CD4-positive, alpha-beta T cell treated with Interferon gamma for 1 hour (primary cell): ENCODE measurements at places on chromosomes 6 and 20.

DNA sequence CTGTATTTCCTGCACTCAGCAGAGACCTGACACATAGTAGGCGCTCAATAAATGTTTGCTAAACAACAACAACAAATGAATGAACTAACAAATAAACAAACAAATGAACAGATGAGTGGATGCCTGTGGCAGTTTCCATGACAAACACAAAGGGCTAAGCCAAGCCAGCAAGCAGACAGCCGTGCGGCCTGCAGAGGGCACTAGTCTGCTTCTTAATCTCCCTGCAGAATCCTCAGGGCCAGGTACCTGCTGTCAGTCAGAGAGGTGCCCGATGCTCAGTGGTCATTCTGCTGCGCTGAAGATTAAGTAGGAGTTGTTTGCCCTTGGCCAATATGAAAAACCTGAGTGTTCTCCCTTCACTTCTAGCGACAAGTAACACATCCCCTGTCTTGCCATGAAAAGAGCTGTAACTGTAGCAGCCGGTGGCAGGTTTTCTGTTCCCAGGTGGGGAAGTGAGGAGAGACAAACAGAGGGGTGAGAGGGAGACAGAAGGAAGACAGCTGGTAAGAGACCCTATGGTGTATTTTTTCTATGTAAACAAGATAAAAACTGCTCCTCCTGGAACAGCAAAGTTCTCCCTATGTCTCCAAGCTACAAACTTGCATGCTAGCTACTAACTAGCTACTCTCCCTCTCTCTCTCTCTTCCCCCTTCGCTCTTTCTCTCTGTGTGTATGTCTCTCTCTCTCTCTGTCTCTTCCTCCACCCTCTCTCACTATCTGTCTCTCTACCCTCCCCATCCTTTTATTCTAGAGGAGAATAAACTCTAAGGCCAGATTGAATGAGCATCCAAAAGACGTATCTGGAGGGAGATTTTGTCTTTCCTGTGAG lies at the start of gene MC3R:
Gene MC3R (plus strand): TSS at position 779 of the 829 bp plus-strand sequence. CDS start 112 bp downstream, outside the sequence.
- peak; percentile 7 for DNase-seq

DNA sequence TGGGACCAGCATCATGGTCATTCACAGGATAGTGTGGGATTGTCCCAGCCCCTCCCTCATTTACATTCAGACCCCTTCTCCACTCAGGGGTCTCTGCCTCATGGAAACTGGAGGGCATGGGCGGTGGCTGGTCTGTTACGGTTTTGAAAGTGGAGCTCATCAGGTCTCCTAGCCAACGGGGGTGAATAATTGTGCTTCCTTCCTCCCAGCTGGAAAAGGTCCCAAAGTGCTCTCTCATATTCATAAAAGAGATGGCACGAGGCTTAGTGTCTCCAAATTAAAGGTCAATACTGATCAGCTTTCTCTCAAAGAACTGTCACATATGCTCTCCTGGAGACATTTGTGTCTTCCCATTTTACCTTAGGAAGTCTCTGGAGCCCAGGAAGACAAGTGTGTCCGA lies 19.9 kb downstream of the JARID2 start:
- no peak for DNase-seq

GRCh38 chr20:3890999-3891929 lies 2.1 kb downstream of the PANK2 start:
- no peak for DNase-seq

GRCh38 chr20:19692100-19692499 lies 66.0 kb upstream of the RIN2 start:
- no peak for DNase-seq

DNA sequence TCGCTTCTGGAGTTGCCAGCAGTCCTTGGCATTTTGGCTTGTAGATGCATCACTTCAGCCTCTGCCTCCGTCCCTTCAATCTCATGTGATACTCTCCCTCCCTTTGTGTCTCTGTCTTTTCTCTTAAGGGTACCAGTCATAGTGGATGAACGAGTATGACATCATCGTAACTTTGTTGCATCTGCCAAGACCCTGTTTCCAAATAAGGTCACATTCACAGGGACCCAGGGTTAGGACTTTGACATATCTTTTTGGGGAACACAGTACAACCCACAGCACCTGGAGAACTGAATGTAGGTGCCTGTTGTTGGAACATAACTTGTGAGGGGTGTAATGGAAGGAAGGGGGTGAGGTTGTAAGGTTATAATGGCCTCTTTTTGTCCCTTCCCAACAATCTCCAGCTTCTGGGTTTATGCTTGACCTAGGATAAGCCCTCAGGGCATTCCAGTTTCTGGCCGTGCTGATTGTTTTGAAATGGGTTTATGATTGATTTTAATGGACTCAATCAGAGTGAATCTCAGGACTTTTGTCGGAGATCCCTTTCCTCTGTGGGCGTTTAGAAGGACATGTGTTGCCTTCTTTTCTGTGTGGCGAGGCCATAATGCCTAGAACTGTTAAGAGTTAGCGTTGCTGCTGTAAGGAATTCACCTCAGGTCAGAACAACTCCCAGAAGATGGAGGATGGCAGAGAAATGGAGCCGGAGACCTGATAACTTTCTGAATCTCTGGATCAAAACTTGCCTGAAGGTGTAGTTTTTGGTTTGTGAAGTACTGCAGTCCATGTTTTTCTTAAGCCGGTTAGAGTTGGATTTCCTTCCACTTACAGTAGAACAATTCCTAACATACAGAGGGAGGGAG lies 9.2 kb downstream of the ATRN start:
- no peak for DNase-seq

DNA sequence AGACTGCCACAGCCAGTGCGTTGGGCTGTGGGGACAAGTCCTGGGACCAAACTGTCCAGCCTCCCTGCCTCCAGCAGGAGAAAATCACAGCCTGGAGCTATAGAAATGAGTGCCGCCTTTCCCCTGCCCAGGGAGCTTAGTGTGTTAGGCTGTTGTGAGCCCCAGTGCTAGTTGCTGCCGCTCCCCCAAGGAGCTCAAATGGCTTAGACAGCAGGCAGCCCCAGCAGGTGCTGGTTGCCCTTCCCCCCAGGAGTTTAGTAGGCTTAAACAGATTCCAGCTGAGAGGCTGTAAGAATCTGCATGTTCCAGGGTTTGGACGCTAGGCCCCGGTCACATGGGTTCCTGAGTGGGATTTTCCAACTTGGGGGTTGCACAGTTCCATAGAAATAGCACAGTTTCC lies 27.2 kb upstream of the HMGN3 start:
- no peak for DNase-seq

GRCh38 chr6:169064194-169064593 lies 189.5 kb downstream of the THBS2 start:
- DNase-seq: no peak

DNA sequence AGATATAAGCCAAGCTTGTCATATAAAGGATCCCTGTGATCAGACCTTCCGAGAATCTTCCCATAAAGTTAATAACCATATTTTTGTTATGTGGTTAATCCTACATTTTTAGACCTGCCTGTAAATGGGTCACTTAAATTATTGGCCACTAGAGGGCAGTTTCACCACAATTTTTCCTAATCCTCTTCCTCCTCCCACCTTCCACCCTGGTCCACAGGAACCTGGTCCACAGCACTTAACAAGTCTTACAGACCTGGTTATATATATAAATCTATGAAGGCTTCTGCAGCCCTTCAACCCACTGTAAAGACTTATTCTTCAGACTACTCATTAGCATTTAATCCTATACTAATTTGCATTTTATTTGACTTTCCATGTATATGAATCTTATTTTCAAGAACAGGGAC lies 28.3 kb downstream of the MRS2 start:
- DNase-seq: no peak

DNA sequence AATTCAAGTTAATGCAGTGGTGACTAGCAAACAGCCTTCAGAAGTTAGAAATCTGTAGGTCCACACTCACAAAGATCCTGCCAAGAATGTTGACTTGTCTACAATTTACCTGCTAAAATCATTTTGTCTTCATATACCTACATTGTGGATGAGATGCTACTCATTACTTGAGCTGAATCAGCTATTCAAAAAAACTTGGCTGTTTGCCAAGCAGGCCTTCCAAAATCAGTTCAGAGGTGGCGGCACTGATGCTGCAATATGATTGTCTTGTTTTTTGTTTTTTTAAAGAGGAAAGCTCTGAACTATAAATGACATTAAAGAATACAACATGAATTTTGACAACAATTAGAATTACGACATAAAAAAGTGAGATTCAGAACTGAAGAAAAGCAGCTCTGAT lies 354.7 kb upstream of the KHDRBS2 start:
- no peak for DNase-seq

- no peak for DNase-seq
These were observed 93.7 kb downstream of the SSR1 start for GRCh38 chr6:7219310-7219709.

DNA sequence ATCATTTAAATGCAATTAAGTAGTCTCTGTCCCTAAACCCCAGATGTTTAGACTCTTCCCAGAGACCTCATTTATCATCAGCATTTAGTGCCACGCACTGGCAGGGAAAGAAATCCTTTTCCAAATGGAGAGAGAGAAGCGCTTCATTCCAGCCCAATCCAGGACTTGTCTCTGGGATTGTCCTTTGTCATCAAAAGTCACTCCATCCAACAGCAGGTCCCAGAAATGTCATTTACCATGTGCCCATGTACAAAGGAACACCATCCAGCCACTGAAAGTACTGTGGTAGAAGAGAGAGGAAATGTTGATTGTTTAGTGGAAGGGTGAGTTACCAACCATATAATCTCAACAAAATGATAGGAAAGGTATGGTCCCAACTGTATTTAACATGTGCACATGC lies 66.9 kb upstream of the SMIM28 start:
- DNase-seq: no peak

DNA sequence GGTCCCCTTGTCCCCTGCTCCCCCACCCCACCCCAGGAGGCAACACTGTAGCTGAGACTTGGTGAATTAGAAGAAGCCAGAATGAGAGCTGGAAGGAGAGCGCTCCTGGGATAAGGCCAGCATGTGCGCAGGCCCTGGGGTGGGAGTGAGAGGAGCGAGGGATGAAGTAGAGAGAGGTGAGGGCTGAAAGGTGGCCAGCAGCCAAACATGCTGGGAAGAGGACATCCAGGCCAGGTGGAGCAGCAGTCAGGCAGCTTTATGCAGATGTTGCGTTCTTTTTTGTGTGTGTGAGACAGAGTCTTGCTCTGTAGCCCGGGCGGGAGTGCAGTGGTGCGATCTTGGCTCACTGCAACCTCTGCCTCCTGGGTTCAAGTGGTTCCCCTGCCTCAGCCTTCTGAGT lies 2.2 kb upstream of the BPIFB1 start:
- DNase-seq: no peak

- DNase-seq: no peak
These were observed at the start of gene ASIP for GRCh38 chr20:34240693-34241615. ASIP (plus strand) TSS chr20:34241423; CDS start chr20:34260375, 18,952 bp downstream.

- DNase-seq: no peak
These were observed 7.3 kb downstream of the TRDN start for GRCh38 chr6:123629258-123629941.

DNA sequence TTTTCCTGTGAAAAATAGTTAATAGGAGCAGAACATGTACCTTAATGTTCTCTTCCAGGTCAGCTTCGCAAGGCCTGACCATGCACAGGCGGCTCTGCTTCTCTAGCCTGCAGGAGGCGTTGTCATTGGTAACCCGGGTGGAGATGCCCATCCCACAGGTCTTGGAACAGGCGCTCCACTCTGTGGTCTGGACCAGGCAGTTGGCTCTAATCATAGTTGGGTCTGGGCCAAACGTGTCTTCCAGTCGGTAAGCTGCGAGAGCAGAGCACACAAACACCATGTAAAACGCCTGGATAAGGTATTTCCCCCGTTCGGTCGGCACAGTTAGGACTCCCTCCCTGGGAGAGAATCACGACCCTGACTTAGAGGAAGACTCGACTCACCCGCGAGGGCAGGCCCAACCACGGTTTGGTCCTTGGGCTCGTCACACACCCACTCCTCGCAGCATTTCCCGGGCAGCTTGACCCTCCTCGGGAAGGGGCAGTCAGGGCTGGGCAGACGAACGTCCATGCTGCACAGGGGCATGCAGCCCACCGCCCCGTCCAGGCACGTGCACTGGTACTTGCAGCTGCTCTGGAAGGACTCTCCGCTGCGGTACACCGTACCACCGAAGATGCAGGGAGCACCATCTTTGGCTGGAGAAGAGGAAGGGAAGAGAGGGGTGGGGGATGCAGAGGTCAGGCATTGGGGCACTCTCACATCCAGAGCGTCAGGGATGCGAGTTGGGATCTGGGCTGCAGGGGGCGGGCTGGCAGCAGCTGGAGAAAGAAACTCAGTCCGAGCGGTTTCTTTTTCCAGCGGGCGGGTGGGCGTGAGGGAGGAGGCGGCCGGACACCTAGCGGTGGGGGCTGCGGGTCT lies 1.0 kb downstream of the CCN2 start:
- DNase-seq: peak; percentile 8

GRCh38 chr20:15767999-15768741 lies 805.1 kb downstream of the KIF16B start:
- DNase-seq: no peak

DNA sequence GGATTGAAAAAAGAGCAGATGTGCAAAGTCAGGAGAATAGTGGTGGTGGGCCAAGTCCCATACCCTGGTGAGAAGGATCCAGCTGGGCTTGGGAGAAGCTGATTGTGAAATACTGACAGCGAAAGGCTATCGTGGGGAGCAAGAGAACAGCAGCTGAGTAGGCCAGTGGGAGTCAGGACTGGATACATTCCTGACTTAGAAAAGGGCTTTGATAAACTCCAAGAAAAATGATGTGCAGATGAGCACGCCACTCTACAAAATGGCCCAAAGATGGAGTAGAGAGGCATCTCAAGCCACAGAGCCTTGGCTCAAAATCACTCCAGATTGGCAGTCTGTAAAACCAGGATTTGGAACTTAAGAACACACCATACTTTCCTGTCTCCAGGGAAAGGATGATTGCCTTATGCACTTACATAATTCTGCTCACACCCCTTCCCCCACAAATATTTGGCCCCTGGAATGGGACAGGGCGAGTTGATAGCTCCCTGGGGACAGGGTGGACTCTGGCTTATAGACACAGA lies 578.7 kb downstream of the MAFB start:
- DNase-seq: no peak

DNA sequence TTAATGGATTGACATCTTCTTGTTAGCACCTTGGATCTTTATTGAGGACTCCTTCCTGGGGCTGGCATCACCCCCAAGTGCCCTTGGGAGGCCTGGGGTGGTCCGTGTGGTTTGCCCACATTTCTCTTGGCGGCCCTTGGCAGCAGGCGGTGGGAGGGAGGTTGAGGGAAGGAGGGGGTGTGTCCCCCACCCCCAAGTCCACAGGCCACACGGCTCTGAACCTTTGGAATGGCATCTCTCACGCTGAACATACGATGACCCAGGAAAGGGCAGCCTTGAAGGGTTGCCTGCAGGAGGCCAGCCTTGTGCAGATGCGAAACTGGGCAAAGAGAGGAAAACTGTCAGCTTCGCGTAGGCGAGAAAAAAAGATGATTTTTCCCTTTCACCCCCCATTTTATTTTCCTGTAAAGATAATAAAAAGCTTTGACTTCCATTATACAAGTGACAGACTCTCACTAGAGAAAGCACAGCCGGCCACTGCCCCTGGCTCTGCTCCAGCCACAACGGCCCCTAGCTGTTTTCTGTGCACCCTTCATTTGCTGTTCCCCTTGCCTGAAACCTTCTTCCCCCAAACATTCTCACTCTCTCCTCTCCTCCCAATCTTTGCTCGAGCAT lies 56.2 kb downstream of the SLC2A10 start:
- DNase-seq: no peak

GRCh38 chr6:16855460-16855859 lies 94.2 kb upstream of the ATXN1 start:
- no peak for DNase-seq
